ENCODE measurements at places on chromosomes 2 and 18. TPM values are rescaled to one million over a fixed set of nuclear protein-coding genes. Genes with fewer than 3 reads are reported as not detected.

PLGLB1 gene
- 0.38 TPM for total RNA-seq

RETREG2 gene
- total RNA-seq = 88.8 TPM

GPC1 gene
- 240 TPM for total RNA-seq

UBE2E3 gene
- total RNA-seq = 70.0 TPM

SLC40A1 gene
- 3.4 TPM for total RNA-seq

AKAIN1 gene
- total RNA-seq = not detected

AGXT gene
- not detected for total RNA-seq

VSNL1 gene
- not detected for total RNA-seq

ABHD1 gene
- 1.2 TPM for total RNA-seq

CCBE1 gene
- 10.4 TPM for total RNA-seq

CNGA3 gene
- not detected for total RNA-seq

TXNDC2 gene
- 0.10 TPM for total RNA-seq

CLEC4F gene
- total RNA-seq = not detected

GPR148 gene
- total RNA-seq = not detected

CYP26B1 gene
- 18.3 TPM for total RNA-seq

DSG4 gene
- not detected for total RNA-seq

TRIB2 gene
- 0.37 TPM for total RNA-seq
